Progenitor cell of endocrine pancreas (in vitro differentiated cells): ENCODE measurements at places on chromosomes 16 and 17. TPM values are rescaled to one million over a fixed set of nuclear protein-coding genes. Genes with fewer than 3 reads are reported as not detected.

Gene RPL23
- total RNA-seq: 1,623 and 1,642 TPM in 2 replicates

Gene TMED6
- total RNA-seq: 2.6 and 3.6 TPM in 2 replicates

Gene PRRT2
- 1.4 and 2.4 TPM in 2 replicates for total RNA-seq

- DNase-seq: no peak
These were observed 428.4 kb downstream of the MAF start for GRCh38 chr16:79171931-79172705.

Gene CLEC18A
- total RNA-seq: 3.4 and 4.1 TPM in 2 replicates

- no peak for DNase-seq
These were observed 444 bp downstream of the HELZ start for GRCh38 chr17:67244431-67245072.

GRCh38 chr17:34998205-34998604, 17.9 kb downstream of the LIG3 start:
- DNase-seq: peak; percentile 58

Gene AOC2
- total RNA-seq: 4.1 and 4.3 TPM in 2 replicates

- DNase-seq: no peak
These were observed 20.0 kb downstream of the OR2C1 start for GRCh38 chr16:3375680-3376079.

Gene AXIN2
- 10.2 and 10.7 TPM in 2 replicates for total RNA-seq

DNA sequence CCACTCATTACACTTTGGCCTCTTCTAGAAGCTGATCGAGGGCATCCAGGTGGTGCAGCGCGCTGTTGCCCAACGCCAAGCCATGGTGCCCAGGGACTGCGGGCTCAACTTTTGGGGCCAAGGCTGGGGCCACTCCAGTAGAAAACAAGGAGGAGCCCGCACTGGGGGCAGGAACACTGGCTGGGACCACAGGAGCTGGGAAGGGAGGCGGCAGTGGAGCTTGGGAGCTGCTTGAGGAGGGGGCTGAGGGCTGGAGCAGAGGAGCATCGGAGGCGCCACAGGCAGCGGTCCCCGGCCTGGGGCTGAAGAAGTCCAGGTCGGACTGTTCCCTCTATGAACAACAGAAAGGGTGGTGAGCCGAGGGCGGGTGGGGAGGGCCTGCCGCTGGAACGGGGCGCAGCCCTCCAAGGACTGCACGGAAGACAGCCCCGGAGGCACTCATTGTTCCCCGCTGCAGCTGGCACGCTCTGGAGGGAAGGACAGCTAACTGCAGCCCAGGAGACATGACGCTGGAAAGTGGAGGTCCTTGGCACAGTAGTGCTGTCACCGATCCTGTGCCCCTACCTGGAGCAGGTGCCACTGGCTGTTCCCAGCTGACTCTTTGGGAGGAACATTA, 21.5 kb downstream of the GGA3 start:
- DNase-seq: no peak
